ENCODE measurements at places on chromosomes 7 and 10. TPM values are rescaled to one million over a fixed set of nuclear protein-coding genes. Genes with fewer than 3 reads are reported as not detected.

AKR1C8 gene
- polyA plus RNA-seq: 0.13 TPM

ZNF394 gene
- polyA plus RNA-seq: 22.9 TPM

ADAMTS14 gene
- 7.2 TPM for polyA plus RNA-seq

STARD3NL gene
- polyA plus RNA-seq: 34.0 TPM

METTL27 gene
- polyA plus RNA-seq: 7.6 TPM

PCDH15 gene
- 0.64 TPM for polyA plus RNA-seq

NAPEPLD gene
- 47.3 TPM for polyA plus RNA-seq

DPP6 gene
- 7.8 TPM for polyA plus RNA-seq

STK31 gene
- 0.52 TPM for polyA plus RNA-seq

CALHM1 gene
- 0.04 TPM for polyA plus RNA-seq

NDUFB2 gene
- 209 TPM for polyA plus RNA-seq

NRCAM gene
- 11.8 TPM for polyA plus RNA-seq

C10orf105 gene
- polyA plus RNA-seq: 0.27 TPM

MAPK8 gene
- 40.6 TPM for polyA plus RNA-seq

WNT8B gene
- 0.09 TPM for polyA plus RNA-seq

IRF5 gene
- polyA plus RNA-seq: 5.5 TPM

All from large intestine (tissue), 12 donors.